ENCODE measurements at places on chromosomes 7 and 10.
A peak's percentile ranks its signal among the peaks of the same experiment; 100 is the strongest.

- DNase-seq = no peak
Measured at GRCh38 chr7:25454562-25455041, 226.3 kb upstream of the NPVF start.

DNA sequence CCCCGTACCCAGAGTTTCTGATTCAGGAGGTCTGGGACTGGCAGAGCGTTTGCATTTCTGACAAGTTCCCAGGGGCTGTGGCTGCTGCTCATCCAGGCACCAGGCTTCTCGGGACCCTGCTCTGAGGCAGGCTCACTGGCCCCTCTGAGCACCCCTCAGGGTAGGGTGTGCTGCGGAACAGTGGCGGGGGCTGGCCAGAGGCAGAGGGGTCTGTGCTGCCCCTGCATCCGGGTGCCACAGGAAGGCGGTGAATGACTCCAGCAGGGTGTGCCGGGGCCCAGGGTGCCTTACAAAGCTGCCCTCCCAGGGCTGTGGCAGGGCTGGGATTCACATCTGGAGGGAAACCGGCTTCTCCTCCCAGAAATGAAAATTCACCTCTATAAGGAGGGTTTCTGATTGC, 77.4 kb downstream of the CHST15 start:
- no peak for DNase-seq

DNA sequence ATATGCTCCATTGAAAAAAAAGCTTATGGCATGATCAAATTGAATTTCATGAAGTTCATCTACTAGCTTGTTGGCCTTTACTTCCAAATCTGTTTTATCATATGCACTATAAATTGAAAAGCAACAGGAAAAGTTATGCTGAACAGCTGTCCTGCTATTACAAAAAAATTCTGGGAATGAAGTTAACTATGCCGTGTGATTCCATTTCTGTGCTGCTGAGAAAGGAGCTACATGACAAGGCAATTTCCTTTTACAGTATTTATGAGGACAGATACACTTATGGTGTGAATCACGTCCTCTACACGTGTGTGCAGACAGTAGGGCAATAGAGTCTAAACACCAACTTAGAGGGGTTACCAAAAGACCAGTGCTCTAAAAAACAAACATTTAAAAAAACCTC, 426.5 kb upstream of the AKR1E2 start:
- no peak for DNase-seq

GRCh38 chr10:92430103-92430502, 139.1 kb downstream of the MARCHF5 start:
- DNase-seq = no peak

- no peak for DNase-seq
Measured at GRCh38 chr7:22481726-22482125, 18.3 kb downstream of the STEAP1B start.

- no peak for DNase-seq
Measured at GRCh38 chr10:102644066-102644645, at the start of gene TRIM8. Gene TRIM8 (plus strand): TSS chr10:102644479. CDS start chr10:102644618, 139 bp downstream.

DNA sequence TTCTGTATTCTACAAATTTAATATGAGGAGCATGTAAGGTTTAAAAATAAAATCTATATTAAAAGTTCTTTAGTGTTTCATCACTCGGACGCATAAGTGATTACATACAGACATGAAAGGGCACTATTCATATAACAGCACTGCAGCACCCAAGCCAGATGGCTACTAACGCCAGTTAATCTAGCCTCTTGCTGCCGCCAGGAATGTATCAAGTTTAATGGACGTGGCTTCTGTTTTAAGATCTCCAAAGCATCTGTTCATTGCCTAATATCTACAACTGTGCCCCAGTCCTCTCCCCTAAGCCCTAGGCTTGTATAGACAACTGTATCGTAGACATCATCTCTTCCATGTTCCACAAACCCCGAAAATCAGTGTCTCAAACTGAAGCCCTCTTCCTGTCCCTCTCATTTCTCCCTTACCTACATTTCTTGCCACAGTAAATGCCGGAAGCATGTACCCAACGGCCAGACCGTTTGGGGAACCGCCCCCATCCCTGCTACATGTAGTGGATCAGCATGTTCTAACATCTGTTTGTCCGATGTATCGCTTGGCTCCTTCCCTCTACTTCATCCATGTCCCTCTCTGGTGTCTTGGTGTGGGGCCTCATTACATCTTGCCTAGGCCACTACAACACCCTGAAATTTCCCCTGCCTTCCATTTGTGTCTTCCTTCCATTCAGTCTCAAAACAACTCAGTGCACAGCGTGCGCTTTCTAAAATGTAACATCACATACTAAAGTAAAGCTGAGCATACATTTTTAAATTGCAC, 147.5 kb upstream of the RSU1 start:
- DNase-seq = no peak

DNA sequence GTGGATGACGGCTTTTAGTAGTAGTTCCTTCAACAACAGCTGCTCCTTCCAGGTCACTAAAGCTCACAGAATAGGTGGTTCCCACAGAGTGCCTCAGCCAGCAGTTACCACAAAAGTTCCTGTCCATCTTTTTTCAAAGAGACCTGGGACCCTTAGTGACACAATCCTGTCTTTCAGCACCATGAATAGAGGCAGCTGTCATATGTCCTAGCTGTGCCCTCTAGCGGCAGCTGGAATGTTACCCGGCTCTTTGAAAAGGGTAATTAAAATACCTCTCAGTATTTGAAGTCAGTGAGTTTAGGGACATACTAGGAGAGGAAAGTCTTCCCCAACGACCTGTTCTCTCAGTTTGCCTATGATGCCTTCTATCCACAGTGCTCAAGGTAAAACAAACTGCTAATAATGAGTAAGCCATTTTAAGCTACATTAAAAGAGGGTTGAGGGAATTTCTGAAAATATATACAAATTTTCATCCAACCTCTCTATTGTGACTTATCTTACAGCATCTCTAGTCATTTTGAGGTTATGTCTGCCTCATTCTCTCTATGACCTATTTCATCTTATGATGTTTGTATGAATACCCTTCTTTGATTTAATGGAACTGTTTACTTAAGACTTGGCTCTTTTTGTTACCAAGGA, 290.8 kb downstream of the NXPH1 start:
- peak; percentile 66 for DNase-seq

GRCh38 chr10:103232131-103232673, 13.5 kb upstream of the RPEL1 start:
- no peak for DNase-seq

DNA sequence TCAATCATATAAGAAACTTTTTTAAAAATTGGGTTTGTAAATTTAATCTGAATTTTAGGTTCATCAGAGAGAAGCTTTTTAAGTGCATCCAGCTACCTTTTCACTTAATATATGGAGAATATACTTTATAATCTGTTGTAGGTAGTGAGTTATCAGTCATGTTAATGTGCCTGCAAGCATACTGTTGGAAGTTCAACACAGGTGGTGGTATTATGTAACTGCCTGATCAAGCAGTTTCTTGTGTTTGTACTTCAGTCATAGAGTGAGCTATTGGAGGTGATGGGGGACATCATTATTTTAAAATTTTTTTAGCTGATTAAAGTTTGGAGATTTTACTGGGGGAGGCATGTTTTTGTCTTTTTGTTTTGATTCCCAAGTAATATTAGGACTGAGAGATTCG, 2.5 kb downstream of the TNKS2 start:
- DNase-seq = no peak

DNA sequence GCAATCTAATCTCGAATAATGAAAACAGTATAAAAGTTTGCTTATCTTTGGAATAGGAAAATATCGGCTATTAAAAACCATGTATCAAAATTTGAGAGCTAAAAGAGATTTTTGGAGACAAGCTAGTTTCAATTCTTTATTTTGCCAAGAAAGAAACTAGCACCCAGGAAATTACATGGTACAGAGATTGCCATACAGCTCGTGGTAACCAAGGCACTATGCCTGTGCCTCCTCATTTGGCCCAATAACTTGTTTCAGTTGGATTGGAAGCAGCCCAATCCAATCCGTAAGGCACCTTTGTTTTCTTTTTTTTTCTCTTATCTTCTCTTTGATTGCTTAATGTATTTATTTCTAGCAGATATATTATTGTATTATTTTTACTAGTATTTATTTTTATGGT, 55.0 kb downstream of the GNAI1 start:
- DNase-seq = no peak

- no peak for DNase-seq
Measured at GRCh38 chr10:120949609-120950031, 98.5 kb downstream of the WDR11 start.

DNA sequence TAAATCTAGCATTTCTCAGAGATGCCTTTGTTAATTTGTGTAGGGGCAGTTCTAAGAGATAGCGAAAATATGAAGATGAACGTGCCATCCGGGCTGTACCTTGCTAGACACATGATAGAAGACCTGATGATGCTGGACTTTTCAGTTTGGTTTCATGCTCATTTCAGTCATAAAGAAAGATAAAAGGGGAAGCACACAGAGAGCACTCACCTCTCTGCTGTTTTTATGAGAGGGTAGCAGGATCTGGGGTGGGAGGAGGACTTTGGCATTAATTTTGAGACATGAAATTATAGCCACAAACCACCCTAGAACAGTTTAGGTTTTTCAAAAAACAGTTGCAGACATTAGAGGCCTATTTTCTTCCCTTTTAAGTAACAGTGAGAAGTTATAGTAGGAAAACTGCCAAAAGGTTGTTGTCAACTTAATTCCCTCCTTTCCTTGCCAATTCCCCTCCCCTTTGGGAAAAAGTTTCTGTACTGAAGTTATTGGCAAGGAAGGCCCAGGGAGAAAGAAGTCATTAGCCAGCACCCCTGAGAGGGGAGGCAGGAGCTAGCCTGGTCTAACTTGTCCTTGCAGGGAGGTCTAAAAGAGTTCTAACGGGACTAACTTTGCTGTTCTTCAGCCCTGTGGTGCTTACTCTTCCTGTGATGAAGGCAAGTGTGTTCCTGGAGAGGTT, 2.6 kb downstream of the ST7 start:
- DNase-seq = no peak

DNA sequence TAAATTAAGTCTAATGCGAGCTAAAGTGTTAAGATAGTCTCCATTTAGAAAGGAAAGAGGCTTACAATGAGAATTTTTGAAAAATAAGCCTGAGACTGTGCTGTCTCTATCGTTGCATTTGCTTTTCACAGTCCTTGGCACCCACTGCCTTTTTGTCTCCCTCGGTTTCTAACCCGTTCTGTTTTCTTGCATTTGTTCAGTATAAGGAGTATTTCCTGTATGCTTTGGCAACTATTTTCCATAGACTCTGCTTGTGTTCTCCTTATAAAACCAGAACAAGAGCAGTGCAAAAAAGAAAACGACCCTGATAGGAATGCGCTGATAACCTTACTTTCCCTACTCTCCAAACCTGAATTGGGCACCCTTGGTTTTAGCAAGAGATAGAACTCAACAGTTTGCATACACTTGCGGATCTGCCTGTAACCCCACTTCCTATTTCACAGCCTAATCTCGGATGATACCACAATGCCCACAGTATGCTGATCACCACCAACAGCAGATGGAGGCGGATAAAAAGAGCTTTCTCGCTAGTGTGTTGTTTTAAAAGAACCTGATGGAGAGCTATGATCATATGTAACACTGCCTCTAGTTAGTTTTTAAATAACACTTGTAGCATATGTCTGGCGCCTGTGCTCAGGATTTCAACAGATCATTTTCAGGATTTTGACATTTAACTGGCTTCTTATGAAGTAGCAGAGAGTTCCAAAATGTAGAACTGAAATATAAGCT, 1.6 kb upstream of the ARHGAP12 start:
- DNase-seq = no peak

DNA sequence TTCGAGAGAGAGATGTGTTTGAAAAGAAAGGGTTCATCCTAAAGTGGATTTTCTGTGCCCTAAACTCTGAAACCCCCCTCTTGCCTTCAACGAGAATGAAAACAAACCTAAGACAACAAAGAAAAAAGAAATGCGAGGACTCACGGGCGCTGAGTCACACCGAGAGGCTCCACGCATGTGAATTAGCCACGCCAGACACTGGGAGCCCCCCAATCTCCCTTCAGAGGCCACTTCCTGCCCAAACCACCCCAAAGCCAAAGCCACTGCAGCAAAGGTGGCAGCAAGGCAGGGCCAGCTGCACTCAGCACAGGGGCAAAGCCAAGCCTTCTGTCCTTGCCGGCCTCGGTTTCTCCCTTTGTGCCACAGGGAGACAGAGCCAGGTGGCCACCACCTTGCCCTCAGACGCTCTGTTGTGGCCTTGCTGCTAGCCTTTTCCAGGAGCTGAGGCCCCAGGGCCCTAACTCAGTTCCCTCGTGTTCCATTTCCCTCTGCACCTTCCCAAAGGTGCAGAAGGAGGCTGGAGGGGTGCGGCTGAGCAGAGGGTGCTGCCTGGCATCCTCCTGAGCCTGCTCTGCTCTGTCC, 93.3 kb downstream of the FAM53B start:
- DNase-seq = no peak

GRCh38 chr10:84108797-84109196, 30.5 kb upstream of the GHITM start:
- DNase-seq = no peak

- no peak for DNase-seq
Measured at GRCh38 chr10:53127686-53128085, 355.1 kb upstream of the MBL2 start.

DNA sequence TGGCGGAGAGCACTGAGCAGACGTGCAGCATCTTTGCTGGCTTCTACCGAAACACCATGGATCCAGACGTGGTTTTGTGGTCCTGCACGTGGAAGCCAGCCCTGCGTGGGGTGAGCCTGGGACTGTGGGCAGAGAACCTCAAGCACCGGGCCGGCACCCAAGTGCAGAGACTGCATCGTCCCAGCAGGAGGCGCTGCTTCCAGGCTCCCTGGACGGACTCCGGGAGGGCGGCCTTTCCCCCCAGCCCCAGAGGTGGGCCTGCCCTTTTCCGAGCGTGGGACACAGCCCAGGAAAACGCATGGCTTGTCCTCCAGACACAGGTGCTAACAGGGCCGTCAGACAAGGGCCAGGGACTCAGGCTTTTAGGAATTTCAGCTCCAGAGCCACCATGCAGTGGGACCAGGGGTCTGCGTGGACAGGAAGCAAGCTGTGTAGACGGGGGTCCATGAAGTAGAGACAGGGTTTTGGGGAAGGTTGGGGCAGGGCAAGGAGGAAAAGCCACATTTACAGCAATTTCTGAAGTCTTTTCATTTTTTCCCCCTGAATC, 303.9 kb downstream of the WDR37 start:
- DNase-seq = no peak

DNA sequence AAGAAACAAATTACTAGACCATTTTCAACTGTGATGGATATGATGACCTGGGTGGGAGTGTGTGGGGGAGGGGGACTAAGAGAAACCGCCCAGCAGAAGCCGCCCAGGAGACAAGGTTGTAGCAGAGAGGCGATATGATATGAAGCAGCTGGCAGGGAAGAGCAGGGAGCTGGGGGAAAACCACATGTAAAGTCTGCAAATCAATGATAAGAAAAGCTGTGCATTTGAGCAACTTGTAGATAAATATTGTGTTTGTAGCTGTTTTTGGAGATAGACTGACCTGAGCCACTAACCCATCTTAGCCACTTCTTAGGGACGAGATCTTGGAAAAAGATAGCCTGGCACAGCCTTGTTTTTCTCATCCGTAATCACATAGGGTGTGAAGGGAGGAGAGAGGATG, 252.6 kb downstream of the SEC23IP start:
- DNase-seq = no peak

- DNase-seq = peak; percentile 8
Measured at GRCh38 chr7:105602325-105603305, 21.3 kb upstream of the EFCAB10 start.

GRCh38 chr7:22278660-22279059, 78.3 kb downstream of the RAPGEF5 start:
- peak; percentile 77 for DNase-seq
